ENCODE measurements at places on chromosomes 12 and 14. TPM values are rescaled to one million over a fixed set of nuclear protein-coding genes. Genes with fewer than 3 reads are reported as not detected.

DNA sequence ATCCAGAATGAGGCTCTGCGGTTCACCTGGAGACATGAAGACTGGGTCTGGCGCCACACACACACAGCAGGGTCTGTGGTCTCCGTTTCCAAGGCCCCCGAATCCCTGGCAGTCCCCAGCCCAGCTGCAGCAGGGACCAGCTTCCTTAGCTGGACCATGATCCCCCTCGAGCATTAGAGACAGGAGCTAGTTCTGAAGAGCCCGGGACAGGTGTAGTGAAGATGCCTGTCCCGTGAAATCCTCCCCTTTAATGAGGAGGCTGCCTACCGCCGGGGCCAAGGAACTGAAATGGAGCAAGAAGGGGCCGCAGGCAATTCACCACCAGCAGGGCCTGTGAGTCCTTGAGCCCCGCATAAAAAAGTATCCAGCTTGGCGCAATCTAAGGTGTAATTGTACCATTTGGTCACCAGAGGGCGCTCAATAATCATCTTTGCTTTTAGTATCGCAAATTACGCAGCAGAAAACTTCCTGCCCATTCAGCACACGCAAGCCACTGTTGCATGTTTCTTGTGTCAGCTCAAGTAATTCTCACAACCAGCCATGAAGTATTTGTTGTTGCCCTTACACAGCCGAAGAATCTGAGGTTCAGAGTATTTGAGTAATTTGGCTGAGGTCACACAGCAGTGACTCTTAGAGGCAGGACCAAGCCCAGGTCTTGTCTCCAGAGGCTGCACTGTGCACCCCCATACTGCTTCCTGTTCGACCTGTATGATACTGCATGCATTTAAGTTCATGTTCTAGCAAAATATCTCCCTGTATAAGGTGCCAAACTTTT, 54.3 kb upstream of the PPP2R5C start:
- no peaks in the 10 kb centered on the region for H3K27me3 ChIP-seq
- H3K27ac ChIP-seq, result peak overlapping the region; percentile 76
- no peaks in the 10 kb centered on the region for H3K36me3 ChIP-seq
- H3K4me3 ChIP-seq, result peak overlapping the region; percentile 31
- H3K4me1 ChIP-seq, result peaks cover 7% of the 10 kb centered on the region

DNA sequence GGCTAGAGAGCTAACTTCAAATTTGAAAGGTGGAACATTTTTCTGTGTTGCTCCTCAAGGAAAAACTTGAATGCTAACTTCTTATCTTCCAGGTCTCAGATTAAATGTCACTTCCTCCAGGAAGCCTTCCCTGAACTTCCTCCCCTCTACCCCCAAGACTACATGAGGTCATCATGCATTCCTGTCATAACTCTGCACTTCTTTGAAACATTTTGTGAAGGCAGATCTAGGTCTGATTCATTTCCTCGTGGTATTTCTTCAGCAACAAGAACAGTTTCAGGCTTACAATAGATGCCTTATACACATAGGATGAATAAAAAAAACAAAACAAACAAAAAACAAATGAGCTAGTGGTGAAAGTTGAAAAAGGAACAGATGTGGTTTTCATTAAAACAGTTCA, 97.1 kb upstream of the SRRM4 start:
- H3K27me3 ChIP-seq, result no peaks in the 10 kb centered on the region
- no peak overlapping the region for H3K27ac ChIP-seq
- no peak for DNase-seq
- H3K4me1 ChIP-seq, result no peaks in the 10 kb centered on the region
- no peak overlapping the region for H3K4me3 ChIP-seq

DNA sequence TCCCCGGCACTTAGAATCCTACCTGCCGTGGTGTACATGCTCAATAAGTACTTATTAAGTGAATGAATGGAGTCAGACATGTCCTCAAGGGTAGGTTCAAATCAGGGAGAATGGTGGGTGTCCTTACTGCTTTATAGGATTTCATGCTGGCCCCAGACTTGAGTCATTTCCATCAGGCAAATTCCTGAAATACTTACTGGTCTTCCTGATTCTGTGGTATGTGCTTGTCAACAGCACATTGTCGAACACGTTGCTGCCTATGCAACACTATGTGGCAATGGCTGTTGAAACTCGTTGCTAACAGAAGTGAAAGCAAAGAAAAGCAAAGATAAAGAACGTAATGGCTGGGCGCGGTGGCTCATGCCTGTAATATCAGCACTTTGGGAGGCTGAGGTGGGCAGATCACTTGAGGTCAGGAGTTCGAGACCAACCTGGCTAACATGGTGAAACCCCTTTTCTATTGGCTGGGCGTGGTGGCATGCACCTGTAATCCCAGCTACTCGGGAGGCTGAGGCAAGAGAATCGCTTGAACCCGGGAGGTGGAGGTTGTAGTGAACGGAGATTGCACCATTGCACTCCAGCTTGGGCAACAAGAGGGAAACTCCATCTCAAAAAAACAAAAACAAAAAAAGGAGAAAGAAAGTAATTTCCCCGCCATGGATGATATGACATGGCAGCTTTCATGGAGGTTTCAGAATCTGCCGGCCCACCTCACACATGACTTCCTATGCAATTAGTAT, 214.9 kb downstream of the ZFP36L1 start:
- no peaks in the 10 kb centered on the region for H3K27me3 ChIP-seq
- no peak overlapping the region for H3K4me3 ChIP-seq
- no peaks in the 10 kb centered on the region for H3K4me1 ChIP-seq
- peak overlapping the region; percentile 85 for H3K27ac ChIP-seq
- H3K36me3 ChIP-seq, result no peaks in the 10 kb centered on the region
- peak; percentile 84 for DNase-seq

Gene TSPAN11
- total RNA-seq, result 0.48 TPM

Gene EML5
- 0.96 TPM for total RNA-seq

Gene INSM2
- total RNA-seq, result not detected

Gene GZMB
- total RNA-seq, result not detected

Data from breast epithelium (tissue), 4 donors.